ENCODE measurements at places on chromosomes 4 and X.
A peak's percentile ranks its signal among the peaks of the same experiment; 100 is the strongest.

DNA sequence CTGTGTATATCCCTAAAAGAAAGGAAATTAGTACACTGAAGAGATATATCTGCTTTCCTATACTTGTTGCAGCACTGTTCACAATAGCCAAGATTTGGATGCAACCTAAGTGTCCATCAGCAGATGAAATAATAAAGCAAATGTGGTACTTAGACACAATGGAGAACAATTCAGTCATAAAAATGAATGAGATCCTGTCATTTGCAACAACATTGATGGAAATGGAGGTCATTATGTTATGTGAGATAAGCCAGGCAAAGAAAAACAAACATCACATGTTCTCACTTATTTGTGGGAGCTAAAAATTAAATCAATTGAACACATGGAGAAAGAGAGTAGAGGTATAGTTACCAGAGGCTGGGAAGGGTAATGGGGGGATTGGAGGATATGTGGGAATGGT, 611.9 kb downstream of the STPG2 start:
- DNase-seq: no peak

DNA sequence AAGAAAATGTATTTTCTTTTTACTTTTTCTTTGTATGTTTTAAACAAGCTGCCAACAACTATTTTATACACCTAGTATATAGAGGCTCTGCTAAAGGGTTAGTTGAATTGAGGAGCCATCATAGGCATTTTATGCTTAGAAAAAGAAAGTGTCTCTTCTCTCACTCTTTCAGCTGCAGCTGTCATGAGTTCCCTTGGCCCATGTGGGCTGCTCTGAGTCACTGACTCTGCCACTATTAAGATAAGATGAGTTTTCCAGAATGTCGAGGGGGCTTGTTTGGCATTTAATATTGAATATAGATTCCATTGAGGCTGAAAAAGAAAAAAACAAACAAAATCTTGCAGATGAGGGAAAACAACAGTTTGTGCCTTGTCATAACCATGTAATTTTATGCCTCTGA, 126.0 kb upstream of the PAQR3 start:
- DNase-seq: no peak

DNA sequence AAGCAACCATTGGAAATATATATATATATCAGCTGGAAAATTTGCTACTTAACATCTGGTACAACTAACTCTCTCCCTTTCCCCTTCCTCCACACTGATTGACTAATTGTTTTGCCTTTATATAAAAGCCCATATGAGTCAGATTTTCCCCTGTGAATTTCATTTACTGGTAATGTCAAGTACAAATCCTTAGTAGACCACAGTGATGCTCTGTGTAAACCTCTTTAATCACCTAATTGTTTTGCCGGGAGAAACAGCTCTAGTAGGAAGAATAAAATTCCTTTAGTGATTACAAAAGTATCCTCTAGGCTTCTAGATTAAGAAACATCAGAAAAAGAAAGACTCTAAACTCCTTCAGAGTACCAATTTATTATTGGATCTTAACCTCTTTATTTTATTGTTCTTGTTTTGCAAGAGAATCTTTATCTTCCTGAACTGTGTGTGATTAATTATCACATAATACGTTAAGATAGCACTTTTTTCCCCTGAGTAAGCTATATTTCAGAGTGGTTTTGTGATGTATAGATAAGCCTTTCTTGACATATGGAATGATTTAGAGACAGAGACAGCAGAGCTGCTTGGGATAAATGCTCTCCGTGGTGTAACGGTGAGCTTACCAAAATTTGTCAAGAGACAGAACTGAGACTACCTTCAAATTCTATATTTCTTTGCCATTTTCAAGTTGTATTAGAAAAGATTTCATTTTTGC, 1606.4 kb upstream of the TENM3 start:
- DNase-seq: no peak

DNA sequence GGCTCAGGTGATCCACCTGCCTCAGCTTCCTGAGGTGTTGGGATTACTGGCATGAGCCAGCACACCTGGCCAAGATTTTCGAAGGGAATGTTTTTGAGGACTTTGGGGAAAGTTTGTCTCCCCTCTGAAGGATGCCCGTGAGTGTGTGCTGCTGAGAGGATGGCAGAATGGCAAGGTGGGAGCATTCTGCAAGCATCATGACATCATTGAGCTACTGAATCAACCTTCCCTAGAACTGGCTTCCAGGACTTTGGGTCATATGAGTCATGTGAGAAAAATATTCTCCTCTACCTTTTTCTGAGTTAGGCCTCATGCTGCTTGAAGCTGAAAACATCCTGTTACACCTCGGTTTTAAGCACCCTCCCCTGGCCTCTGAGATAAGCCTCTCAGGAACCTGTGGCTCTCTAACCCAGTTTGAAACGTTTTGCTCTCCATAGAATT, 31.0 kb downstream of the TMEM131L start:
- no peak for DNase-seq

- DNase-seq: peak; percentile 76
These were observed at the start of gene CTBP1 for GRCh38 chr4:1248245-1249147. Gene CTBP1 (minus strand): TSS chr4:1249130. CDS start chr4:1241331, 7,799 bp downstream.

DNA sequence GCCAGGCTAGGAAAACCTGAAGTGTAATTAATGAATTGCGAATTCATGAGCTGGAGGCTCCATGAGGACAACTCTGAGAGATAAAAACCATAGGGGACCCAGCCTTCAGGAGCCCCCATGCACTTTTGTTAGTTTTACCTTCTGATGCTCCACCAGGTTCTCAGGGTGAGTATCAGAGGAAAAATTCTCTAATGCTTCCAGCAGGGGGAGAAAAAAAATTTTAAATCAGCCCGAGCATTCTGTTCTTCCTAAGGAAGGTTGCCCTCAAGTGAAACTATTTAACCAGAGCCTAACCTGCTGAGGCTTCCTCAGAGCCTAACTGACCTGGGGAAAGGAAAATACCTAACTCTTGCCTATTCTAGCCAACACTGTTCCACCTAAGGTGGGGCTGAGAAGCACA, 552.6 kb downstream of the PPARGC1A start:
- DNase-seq: no peak

- DNase-seq: no peak
These were observed 33.9 kb upstream of the STIM2 start for GRCh38 chr4:26826721-26827120.

- DNase-seq: no peak
These were observed 5.9 kb downstream of the SMIM43 start for GRCh38 chr4:121758925-121759568.

DNA sequence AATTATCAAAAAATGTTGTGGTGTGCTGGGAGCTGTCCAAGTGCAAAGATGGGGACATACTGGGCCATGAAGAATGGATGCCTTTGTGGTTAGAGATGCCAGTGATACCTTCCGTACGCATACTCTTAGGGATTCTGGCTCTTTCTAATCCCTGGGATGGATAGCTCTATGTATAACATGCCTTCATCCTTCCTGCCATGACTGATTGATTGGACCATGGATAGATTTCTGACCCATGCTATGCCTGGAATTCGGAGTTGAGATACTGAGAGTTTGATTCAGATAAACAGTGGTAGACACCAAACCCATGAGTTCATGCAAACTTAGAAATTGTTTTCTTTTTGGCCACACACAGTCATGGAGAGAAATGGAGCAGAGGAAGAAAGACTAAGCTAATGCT, 147.2 kb upstream of the WDFY3 start:
- no peak for DNase-seq

DNA sequence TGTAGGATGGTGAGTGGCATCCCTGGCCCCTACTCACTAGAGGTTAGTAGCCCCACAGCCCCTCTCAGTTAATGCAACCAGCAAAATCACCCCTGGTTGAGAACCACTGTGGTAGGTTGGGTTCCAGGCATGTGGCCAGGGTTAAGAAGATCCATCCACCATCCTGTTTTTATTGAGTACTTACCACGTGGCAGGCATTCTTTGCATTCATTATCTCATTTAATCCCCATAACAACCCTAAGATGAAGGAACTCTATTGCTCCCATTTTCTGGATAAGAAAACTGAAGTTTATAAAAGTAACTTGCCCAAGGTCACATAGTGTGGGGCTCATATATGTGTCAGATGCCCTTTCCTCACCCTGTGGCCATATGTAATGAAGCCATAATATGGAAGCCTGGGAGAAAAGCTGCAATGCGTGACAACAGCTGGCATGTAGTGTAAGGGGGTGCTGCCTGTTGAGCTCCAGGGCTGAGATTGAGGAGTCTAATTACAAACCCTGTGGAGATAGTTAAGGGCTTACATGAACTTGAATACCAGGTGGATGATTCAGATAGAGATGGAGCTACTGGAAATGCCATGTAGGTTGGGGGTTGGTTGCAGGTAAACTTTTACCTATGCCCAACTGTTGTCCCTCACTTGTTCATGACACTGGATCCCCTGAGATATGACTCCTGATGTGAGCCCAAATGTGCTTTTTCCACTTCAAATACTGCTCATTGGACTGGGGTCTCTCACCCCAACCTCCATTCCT, 100.2 kb upstream of the PGRMC2 start:
- DNase-seq: no peak

DNA sequence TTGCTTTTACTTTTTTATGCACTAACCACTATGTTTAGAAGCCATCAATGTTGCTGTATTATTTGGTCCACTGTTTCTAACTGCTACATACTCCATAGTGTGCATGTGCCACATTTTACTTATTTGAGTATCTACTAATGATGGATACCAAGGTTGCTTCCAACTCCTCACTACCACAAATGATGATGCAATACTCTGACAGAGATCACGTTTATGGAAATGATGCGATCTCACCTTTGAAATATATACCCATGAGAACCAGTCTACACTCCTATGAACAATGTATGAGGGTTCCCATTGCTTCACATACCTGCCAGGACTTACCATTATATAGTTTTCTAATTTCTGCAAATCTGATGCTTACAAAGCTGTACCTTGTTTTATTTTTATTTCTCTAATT, 44.2 kb downstream of the HUWE1 start:
- DNase-seq: no peak

GRCh38 chrX:121154858-121155404, 107.5 kb downstream of the GLUD2 start:
- no peak for DNase-seq

GRCh38 chr4:95124906-95125504, 367.2 kb downstream of the BMPR1B start:
- DNase-seq: peak; percentile 60

- DNase-seq: no peak
These were observed 20.9 kb downstream of the RGS12 start for GRCh38 chr4:3313556-3314228.

DNA sequence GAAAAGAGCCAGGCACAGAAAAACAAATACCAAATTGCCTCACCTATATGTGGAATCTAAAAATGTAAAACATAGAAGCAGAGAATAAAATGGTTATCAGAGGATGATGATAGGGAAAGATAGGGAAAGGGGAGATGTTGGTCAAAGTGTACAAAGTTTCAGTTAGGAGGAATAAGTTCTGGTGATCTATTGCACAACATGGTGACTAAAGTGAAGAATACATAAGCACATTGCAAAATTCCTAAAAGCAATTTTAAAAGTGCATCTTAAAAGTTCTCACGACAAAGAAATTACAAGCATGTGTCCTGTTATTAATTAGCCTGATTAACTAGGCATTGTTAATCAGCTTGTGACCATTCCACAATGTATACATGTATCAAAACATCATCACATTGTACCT, 136.0 kb downstream of the GABRG1 start:
- no peak for DNase-seq

GRCh38 chrX:40172401-40173142, 74.8 kb upstream of the BCOR start:
- peak; percentile 13 for DNase-seq

DNA sequence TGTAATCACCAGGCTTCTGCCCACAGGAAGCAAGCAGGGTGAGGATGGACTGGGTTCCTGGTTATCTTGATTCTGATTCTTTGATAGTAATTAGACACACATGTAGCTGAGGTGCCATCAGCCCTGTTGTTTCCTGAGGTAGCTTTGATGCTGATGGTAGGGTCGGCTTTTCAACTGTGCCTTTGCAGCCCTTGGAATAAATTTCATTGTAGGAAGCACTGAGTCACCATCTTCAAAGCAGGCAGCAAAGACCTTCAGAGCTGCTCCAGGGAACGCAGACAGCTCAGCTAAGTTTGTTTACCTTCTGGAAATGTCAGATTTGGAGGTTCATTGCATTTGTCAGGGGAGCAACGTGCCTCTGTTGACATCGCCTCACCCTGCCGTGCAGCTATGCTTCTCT, 135.4 kb downstream of the ASMT start:
- DNase-seq: no peak

DNA sequence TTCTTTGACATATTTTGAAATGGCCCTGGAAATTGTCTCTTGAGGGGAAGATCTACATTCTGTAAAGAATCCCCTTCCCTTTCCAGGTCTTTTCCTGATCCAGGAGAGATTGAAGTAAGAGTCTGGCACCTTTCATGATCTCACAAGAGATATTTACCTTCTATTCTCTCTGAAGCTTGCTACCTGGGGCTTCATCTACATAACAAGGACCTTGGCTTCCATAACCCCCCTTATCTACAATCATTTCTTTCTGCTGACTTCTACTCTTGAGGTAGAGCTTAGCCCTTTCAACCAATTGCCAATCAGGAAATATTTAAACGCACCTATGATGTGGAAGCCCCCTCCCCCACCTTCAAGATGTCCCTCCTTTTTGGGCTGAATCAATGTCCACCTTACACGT, 383.7 kb upstream of the MAGEB18 start:
- no peak for DNase-seq

DNA sequence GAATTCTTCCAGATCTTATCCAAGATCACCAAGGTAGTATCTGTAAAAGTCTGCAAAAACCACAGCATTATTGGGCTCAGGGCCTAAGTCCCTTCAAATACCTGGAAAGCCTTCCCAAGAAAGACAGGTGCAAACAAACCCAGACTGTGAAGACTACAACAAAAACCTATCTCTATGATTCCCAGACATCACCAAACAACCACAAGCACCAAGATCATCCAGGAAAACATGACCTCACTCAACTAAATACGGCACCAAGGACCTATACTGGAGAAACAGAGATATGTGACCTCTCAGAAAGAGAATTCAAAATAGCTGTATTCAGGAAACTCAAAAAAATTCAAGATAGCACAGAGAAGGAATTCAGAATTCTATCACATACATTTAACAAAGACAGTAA, 15.3 kb downstream of the TCEAL1 start:
- DNase-seq: no peak

DNA sequence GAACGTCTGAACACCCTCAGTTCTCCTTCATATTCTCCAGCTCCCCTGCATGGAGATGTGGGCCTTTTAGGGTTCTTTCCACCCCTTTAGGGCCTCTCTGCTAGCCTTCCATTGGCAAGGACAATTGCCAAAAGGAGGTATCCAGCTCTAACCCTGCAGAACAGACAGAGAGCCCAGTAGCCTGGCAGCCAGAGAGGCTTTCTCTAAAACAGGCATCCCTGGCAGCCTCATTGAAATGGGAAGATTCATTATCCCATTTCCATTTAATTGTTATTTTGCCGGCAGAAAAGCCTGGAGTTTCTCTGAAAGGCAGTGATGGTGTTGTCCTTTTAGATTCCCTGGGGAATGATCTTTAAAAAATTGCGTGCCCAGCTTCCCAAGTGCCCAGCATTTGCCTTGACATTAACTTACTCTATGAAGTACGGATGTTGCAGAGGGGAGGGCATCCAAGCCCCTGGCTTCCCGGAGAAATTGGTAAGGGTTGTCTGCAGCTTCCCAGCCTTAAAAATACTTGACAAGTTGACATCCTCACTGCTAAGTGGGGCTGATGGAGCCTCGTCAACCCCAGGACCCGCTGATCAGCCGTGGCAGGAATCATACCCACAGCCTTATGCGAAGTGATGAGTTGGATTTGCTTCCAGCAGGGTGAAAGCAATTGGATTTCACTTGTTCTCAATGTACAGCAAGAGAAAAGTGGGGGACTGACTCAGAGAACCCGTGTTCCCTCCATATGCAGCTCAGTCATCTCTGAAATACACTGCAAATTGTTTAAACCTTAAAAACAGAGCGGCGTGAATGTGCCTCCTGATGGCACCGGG, 244.1 kb downstream of the CRLF2 start:
- DNase-seq: no peak

GRCh38 chr4:172573899-172574298, 594.7 kb upstream of the GALNT7 start:
- no peak for DNase-seq
